ENCODE measurements at places on chromosomes 3 and 15.

DNA sequence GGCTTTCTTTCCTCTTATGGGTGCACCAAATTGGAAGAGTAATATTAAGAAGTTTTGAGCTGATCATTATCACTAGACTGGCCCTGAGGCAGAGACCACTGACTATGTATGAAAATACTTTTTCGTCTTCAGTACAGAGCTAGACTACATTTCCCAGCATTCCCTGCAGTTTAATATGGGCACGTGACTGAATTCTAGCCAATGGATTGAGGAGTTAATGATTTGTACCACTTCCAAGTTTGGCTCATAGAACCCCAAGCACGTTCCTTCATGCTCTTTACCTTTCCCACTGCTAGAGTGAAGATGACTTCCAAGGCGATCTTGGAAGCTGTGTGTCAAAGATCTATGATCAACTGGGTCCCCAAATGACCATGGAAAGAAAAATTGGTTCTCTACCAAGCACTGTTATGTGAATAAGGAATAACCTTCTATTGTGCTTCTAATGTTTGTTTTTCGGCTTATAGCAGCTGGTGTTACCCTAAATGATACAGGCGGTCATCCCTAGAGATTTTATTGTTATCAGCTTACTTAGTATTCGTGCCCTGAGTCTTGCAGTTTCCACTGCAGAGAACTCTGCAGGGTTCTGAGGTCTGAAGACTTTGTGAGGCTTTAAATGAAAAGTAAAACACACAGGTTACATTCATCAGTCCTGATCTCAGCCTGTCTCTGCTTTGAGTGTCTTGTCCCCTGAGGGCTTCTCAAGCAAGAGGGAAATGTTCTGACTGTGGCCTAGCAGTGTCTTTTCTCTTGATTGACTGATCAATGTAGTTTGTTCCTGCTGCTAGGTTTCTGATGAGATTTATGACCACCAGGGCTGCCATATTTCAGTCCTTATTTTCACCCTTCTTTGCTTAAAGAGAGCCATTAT is 486.8 kb downstream of the PDCD6IP start:
- DNase-seq = no peak

DNA sequence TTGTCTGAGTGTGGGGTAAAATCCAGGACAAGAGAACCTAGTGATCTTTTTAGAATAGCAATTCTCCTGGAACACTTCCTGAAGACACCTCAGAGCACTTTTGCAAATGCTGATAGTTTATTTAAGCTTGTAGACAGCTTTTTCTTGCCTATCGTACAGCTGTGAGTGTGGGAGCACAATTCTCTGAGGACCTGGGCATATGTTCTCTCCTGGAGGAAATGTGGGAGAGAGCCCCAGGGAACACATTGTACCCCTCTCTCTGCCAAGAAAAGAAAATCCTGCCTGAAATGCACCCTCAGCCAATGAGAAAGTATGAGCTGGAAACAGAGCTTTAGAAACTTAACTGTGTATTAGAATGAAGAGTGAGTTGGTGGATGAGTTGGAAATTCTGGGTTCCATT is 308.3 kb upstream of the SEMA6D start:
- no peak for DNase-seq

- DNase-seq = no peak
Observed at GRCh38 chr15:66901336-66902100, 163.9 kb upstream of the SMAD3 start.

DNA sequence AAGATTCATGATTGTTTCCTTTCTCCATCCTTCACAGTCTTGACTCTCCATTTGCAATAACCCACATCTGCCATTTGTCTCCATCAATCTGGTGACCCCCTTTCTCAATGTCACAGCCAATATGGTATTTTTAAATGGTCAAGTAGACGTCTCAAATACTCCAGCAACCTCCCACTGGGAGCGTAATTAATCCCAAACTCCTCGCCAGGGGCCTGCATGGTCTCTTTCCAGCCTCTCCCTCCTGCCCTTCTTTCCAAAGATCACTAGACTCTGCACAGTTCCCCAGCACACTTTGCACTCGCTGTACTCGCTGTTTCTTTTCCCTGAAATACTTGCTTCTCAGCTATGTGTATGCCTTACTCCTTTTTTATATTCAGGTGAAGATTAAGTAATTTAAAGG is 115.3 kb downstream of the PLCH1 start:
- DNase-seq = no peak

DNA sequence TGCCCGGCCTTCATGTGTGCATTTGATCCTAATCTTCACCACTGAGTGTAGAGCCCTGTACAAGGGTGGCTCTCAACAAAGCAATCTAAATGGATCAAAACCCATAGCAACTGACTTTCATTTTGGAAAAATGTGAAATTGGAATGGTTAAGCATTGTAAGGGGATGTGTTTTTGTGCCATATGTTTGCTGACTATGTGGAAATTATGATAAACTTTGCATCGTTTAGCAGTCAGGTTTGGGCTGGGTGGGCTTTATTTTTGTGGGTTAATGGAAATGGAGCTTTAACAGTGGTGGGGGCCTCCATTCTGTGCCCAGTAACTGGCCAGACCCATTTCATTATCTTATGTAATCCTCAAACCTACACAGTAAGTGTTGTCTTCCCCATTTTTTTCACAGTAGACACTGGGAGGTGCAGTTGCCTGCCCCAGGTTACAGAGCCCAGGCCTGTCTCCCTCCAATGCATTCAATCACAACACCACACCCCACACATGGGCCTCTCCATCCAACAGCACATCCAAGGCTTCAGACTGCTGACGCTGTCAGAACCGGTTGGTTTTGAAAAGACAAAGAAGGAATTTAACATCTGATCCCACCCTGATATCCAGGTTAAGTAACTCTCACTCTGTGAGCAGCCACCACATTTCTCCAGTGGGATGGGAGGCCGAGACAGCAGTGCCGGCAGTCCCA is 136.3 kb upstream of the ABHD17C start:
- DNase-seq = no peak
